ENCODE measurements at places on chromosomes 1 and 21. TPM values are rescaled to one million over a fixed set of nuclear protein-coding genes. Genes with fewer than 3 reads are reported as not detected.

IL20 gene
- not detected for total RNA-seq

HEYL gene
- total RNA-seq: 0.12 TPM

AHDC1 gene
- 18.4 TPM for total RNA-seq

PRAMEF7 gene
- total RNA-seq: not detected

C4BPB gene
- total RNA-seq: not detected

NPPB gene
- total RNA-seq: not detected

GUCA2A gene
- not detected for total RNA-seq

ACBD6 gene
- total RNA-seq: 55.1 TPM

MRAP gene
- total RNA-seq: not detected

TNFRSF8 gene
- not detected for total RNA-seq

GJB5 gene
- total RNA-seq: not detected

OR2M5 gene
- not detected for total RNA-seq

UBE2U gene
- total RNA-seq: not detected

KRTAP11-1 gene
- total RNA-seq: not detected

CNR2 gene
- not detected for total RNA-seq

OR2T29 gene
- total RNA-seq: not detected

CHD1L gene
- total RNA-seq: 31.6 TPM

FCRL1 gene
- total RNA-seq: not detected

ZNF648 gene
- total RNA-seq: not detected

NOTCH2 gene
- total RNA-seq: 61.3 TPM

WDR64 gene
- not detected for total RNA-seq

RIMS3 gene
- total RNA-seq: 2.0 TPM

TTC39A gene
- not detected for total RNA-seq

ZNF695 gene
- not detected for total RNA-seq

OR2T6 gene
- total RNA-seq: not detected

HAO2 gene
- total RNA-seq: not detected

OR2AK2 gene
- total RNA-seq: not detected

BARHL2 gene
- not detected for total RNA-seq

COL24A1 gene
- total RNA-seq: 0.09 TPM

KCNJ10 gene
- not detected for total RNA-seq

RHBDL2 gene
- not detected for total RNA-seq

DYRK1A gene
- 130 TPM for total RNA-seq

C1orf50 gene
- total RNA-seq: 20.9 TPM

AMY1C gene
- total RNA-seq: not detected

FAM76A gene
- 26.0 TPM for total RNA-seq

NPR1 gene
- not detected for total RNA-seq

All from CD4-positive, alpha-beta memory T cell (primary cell).